Glomerular endothelial cell (primary cell): ENCODE measurements at places on chromosomes 7 and 10. TPM values are rescaled to one million over a fixed set of nuclear protein-coding genes. Genes with fewer than 3 reads are reported as not detected.

GRCh38 chr10:87547734-87548311 lies 43.1 kb downstream of the MINPP1 start:
- DNase-seq = no peak

- DNase-seq = no peak
Measured at GRCh38 chr10:91311601-91312381, 91.3 kb downstream of the PCGF5 start.

GRCh38 chr7:47546733-47547494 lies 35.0 kb downstream of the TNS3 start:
- DNase-seq = no peak

GRCh38 chr7:36216063-36216684 lies 63.1 kb downstream of the EEPD1 start:
- no peak for DNase-seq

The SLC26A5 gene
- not detected in 2 replicates for total RNA-seq

The OR2A42 gene
- total RNA-seq = not detected in 2 replicates

The CYP3A5 gene
- total RNA-seq = 0.10 TPM in 1 of 2 replicates, not detected in the other
